Stimulated activated CD8-positive, alpha-beta memory T cell treated with anti-CD3 and anti-CD28 coated beads, Interleukin-15, amount 100 ng/mL, for 4 hours (primary cell): ENCODE measurements at places on chromosomes 2 and 18.
A peak's percentile ranks its signal among the peaks of the same experiment; 100 is the strongest.

DNA sequence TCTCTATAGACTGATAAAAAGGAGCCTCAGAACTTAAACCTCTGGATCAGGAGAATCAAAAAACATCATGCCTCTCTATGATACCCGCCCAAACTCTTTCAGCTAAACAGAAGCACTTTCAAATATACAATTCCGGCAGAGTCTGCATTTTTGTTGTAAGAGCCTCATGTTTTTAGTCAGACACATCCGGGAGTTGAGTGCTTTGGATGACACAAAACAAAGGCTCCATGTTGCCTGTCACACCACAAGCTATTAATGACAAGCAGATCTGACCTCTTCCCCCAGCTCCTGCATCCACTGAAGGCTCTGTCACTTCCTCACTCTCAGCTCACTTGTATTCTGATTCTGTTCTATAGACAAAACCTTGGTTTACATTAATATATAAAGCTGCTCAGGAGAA, 33.2 kb downstream of the SLC38A11 start:
- DNase-seq, result no peak

GRCh38 chr2:102301867-102302362, 9.4 kb upstream of the IL1RL1 start:
- DNase-seq, result peak; percentile 28

DNA sequence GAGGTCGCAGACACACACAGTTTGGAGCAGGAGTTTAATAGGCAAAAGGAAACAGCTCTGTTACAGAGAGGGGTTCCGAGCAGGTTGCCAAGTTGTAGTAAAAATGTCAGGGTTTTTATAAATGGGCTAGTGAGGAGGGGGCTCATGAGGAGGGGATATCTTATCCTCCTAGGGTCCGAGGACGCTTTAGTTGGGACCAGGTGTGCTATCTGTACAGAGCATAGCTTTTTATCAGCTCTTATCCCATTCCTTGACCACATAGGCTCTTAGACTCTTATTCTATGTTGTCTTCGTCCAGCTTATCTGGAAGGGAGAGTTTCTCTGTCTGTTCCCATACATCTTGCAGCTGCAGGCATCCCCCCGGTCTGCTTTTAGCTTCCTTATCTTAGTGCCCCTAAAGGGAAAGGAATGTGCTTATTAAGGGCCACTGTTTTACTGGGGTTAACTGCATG, 44.7 kb downstream of the PDK1 start:
- DNase-seq, result no peak

DNA sequence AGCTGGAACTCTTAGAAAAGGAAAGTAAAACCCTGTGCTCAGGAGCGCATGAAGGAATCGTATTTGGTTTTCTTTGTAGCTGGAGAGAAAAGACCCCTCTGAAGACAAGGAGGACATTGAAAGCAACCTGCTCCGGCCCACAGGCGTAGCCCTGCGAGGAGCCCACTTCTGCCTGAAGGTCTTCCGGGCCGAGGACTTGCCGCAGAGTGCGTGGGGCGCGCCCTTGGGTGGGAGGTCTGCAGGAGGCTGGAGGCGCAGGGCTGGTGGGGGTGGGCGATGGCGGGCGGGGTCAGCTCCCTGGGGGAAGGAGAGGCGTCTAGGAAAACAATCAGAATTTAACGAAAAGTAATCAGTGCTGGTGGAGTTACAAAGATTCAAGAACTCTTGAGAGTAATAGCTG, 72.8 kb downstream of the DYSF start:
- no peak for DNase-seq

GRCh38 chr2:129436809-129437208, 542.7 kb upstream of the RAB6C start:
- no peak for DNase-seq

- no peak for DNase-seq
These were observed 62.2 kb upstream of the IGFBP5 start for GRCh38 chr2:216757532-216757931.

DNA sequence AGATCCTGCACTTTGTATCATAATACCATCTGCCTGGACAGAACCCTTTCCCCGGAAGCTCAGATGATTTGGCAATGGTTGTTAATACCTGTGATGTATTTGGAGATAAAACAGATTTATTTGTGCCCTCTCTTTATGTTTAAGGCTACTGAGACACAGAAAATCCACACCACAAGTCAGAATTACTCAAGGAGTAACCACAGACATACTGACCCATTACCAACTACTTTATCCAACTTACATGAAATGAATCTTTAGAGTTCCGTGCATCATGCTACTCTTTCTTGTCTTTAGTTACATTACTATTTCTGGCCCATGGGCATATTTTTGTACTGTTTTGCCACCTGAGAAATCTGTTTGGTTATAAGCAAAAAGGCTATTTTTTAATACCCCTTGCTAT, 384.0 kb downstream of the STK39 start:
- DNase-seq, result no peak

- DNase-seq, result no peak
These were observed 285.0 kb upstream of the PARD3B start for GRCh38 chr2:204260162-204260877.

DNA sequence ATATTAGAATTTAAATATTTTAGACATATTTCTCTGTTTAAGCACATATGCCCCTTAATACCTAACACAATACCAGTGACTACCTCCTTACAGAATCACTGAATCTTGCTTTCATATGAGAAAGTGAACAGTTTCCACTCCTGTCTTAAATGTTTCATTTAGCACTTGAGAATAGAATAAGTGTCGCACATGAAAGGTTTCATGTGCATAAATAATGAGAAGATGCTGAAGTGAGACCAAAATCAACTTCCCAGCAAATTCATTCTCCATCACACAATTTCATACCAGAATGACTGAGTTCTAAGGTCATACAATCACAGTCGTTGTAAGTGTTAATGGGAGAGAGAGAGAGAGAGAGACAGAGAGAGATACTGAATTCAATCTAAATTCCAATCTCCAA, 51.2 kb downstream of the ATIC start:
- no peak for DNase-seq
